ENCODE measurements at places on chromosomes 12 and 14.

DNA sequence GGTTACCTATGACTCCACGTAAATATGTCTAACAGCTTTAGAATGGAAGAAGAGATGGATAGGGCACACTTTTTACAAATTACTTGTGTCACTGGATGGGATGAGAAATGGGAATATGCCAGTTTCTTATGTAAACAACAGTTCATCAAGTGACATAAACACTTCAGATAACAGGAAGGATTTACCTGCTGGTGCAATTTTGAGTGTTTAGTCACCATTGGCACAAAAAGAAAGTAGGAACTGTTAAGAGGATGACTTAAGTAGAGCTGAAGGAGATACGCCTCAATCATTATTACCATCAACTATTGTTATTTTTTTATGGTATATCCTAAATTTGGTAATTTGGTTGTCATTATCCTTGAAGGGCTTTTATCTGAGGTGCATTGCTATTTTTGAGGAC lies 83.2 kb downstream of the RMST start:
- no peak for DNase-seq

DNA sequence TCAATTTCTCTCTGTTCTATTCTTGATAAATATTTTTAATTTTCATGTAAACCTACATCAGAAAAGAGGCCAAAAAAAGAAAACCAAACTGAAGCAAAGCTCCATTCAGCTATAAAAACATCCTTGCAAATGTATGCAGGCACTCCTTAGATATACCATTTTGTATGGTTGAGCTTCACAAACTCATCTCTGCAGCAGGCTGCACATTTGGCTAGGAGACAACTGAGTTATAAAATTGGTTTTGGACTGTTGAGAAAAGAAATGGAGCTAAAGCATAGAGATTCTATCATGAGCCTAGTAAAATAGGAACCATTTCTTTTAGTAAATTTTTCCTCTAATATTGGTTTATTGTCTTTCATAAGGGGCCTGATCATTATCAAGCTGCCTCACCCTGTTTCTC lies 156.4 kb downstream of the SYT1 start:
- no peak for DNase-seq

DNA sequence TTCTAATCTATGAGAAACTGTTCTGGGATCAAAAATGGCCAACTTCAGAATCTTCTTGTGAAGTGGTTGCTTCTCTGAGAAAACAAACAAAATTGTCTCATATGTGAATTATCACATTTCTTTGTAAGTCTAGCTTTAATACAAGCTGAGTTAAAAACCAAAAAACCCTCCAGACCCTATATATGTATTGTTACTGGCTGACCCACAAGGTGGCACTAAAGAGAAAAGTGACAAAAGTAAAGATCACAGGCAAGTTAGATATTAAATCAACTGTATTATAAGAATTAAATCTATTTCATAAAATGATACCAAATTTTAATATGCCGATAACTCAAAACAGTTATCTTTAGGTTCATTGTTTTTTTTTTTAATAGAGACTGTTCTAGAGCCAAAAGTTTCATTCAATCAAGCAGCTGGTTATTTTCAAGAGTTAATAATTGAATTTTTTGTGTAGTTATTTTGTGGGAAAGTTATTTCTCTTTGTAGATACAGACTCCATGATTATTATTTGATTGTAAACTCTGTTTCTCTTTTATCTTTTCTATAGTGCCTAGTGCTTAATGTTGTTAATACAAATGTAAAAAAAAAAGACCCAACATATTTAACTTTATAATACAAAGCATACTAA lies 7.5 kb upstream of the TRHDE start:
- DNase-seq, result no peak

GRCh38 chr14:21537090-21537424 lies 10.9 kb upstream of the SALL2 start:
- no peak for DNase-seq

- DNase-seq, result no peak
These were observed 148.9 kb downstream of the CRADD start for GRCh38 chr12:93825931-93826555.

Data from activated T-helper 1 cell treated with anti-CD3 and anti-CD28 coated beads, Interleukin-2, amount 50 U/mL, for 16 hours (primary cell).